ENCODE measurements at places on chromosomes 5 and 9. TPM values are rescaled to one million over a fixed set of nuclear protein-coding genes. Genes with fewer than 3 reads are reported as not detected.

Gene FIBCD1
- total RNA-seq: not detected

Gene CEL
- total RNA-seq: 1.9 TPM

Gene PAEP
- not detected for total RNA-seq

- no peak for DNase-seq
Observed at GRCh38 chr5:52685971-52686370, 101.7 kb upstream of the ITGA1 start.

Gene PCDHAC2
- not detected for total RNA-seq

All from Caco-2 (cell line).